Activated CD8-positive, alpha-beta memory T cell treated with anti-CD3 and anti-CD28 coated beads for 1 hour (primary cell): ENCODE measurements at places on chromosomes 7 and 10.
A peak's percentile ranks its signal among the peaks of the same experiment; 100 is the strongest.

GRCh38 chr10:6473901-6474370, 106.1 kb downstream of the PRKCQ start:
- DNase-seq: no peak

DNA sequence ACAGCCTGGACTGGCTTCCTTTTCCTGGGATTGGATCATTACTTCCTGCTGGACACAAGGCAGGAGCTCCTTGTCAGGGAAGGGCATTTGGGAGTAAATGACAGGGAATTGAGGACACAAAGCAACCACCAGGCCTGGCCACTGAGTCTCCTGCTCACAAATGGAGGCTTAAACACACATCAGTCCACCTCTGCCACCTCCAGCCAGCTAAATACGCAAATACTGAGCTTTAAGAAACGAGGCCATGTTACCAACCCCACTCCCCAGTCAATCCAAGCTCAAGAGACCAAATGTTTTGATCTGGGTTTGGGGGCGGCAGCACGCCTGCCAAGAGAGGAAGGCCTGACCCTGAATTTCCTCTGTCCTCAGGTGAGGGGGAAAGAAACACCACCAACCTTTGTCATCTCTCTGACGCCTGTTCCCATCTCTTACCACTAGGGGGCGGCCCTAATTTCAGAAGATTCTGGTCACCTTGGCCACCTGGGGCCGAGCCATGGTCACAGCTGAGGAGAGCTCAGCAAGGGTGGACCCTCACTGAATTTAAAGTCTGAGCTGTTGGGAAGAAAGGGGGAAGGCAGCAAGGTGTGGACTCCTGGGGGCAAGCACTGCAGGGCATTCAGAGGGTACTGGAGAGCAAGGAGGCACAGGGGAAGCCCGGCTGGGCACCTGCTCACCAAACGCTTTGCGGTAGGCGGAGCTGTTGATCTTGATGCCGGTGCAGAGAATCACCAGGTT, 16.5 kb downstream of the AIFM2 start:
- peak; percentile 40 for DNase-seq

DNA sequence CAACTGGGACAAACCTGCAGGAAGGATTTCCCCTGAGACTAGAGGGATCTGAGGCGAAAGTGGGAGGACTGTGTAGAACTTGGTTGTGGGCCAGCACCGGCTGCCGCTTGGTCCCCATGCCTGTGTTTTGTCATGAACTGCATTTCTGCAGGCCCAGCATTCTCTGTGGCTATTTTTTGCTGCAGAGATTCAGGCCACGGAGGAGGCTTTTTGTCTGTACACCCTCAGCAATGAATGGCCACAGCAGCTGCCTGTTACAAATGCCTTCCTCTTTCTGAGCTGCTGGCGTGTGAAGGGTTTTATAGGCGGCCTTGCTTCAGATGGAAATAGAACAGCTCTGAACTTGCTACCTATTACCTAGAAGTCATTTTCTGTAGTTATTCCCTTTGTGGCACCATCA, 164.4 kb downstream of the SH2D4B start:
- DNase-seq: no peak

- DNase-seq: no peak
Measured at GRCh38 chr10:5545011-5545410, 20.2 kb downstream of the CALML3 start.

- DNase-seq: no peak
Measured at GRCh38 chr10:26911811-26912461, 51.2 kb upstream of the ABI1 start.

DNA sequence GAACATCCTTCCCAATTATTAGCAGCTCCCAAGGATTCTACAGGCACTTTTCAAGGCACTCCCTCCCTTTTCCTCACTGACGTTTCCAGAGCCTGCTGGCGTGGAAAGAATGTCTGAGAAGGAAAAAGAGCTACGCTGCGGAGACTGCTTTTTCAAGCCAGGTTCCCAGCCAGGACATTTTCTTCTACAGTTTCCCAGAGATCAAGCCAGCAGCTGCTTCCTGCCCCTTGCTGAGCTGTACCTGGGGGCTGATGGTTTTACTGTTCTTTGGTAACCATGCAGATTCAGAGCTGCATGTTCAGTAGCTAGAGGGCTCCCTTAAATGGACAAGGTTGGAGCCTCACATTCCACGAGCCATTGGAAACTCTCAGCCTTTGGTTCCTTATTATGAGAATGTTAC, 133.4 kb downstream of the EVX1 start:
- no peak for DNase-seq

DNA sequence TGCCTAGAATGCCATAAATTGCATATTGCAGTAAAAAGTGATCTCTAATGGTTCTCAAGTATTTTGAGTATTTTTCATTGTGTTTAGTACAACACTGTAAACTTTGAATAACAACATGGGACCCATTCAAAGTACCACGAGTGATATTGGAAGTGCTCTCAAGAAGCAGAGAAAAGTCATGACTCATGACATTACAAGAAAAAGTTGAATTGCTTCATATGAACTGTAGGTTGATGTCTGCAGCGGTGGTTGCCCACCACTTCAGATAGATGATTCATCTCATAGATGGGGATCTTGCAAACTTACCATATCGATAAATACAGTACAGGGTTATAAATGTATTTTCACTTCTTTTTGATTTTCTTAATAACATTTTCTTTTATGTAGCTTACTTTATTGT, 33.9 kb downstream of the ENTPD1 start:
- no peak for DNase-seq

GRCh38 chr7:137930581-137930980, 71.3 kb downstream of the CREB3L2 start:
- no peak for DNase-seq

GRCh38 chr10:43190289-43190688, 52.0 kb downstream of the CSGALNACT2 start:
- no peak for DNase-seq

GRCh38 chr10:43128331-43128730, 9.9 kb upstream of the CSGALNACT2 start:
- DNase-seq: no peak

GRCh38 chr10:102287991-102288390, 42.7 kb downstream of the GBF1 start:
- DNase-seq: no peak
